ENCODE measurements at places on chromosomes 11 and 22.

DNA sequence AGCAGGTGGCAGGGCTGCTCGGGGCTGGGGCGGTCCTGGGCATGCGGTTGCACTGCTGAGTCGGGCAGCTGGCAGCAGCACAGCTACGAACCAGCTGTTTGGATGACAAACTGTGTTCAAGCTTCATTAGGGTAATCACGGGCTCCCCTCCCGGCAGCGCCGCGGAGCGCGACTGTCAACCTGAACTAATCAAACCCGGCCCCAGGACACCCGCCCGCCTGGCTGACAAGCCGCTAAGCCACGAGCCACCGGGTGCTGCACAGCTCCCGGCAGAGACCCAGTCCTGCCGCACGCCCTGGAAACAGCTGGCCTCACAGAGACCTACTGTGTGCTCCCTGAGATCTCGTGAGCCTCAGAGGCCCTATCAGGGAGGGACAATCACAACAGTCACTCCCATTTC lies 60.6 kb upstream of the TCF20 start:
- peak; percentile 52 for DNase-seq

- DNase-seq = no peak
Measured at GRCh38 chr11:69644071-69644961, 3.4 kb downstream of the CCND1 start.

DNA sequence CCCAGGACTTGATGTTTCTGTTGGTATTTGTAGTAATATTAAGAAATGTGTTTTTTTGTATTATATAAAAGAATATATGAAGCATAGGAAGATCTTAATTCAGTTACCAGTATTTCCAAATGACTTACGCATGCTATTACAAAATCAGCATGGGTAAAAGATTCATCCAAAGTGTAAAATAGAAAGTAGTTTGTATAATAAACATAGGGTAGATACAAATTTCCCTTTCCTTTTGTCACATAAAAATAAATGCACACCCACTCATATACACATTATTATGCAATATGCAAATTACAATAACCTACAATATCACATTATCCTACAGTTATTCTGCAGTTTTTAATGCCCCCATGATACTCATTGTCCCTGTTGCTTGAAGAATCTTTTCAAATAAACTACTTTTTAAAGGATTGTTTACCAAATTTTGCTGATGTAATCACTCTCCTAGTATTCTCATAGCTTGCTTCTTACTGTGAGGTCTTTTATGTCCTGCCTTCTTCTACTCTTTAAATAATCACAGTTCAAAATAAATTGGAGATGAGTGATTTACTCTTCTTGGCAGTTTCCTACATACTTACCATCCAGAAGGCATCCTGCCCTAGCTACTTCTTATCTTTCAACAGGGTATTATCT lies 244.0 kb downstream of the CASP12 start:
- no peak for DNase-seq

DNA sequence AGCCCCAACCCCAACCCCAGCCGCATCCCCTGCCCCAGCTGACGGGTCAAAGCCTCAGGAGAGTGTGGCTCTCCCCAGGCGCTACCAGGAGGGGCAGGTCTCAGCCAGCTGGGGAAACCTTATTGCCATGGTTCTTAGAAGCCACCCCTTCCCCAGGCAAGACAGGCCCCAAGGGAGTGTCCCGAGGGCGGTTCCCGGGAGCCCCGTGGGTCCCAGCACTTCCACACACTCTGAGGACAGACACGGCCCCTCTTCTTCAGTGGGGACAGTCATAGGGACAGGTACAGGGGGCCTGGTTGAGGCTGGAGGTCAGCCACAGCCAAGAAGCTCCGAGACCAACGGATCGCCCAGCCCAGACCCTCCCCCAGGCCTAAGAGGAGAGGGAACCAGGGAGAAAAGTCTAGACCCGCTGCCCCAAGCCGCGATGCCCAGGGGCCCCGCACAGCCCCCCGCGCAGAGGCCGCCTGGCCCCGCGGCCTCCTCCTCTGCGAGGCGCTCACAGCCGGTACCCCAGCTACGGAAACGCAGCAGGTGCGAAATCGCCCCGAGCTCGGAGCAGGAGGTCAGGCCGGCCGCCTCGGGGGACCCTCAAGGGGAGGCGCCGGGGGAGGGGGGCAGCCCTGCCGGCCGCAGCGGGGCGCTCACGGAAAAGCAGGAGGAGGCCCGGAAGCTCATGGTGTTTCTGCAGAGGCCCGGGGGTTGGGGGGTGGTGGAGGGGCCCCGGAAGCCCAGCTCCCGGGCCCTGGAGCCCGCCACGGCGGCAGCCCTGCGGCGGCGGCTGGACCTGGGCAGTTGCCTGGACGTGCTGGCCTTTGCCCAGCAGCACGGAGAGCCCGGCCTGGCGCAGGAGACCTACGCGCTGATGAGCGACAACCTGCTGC lies 2.6 kb downstream of the KLHDC7B start:
- DNase-seq = no peak

DNA sequence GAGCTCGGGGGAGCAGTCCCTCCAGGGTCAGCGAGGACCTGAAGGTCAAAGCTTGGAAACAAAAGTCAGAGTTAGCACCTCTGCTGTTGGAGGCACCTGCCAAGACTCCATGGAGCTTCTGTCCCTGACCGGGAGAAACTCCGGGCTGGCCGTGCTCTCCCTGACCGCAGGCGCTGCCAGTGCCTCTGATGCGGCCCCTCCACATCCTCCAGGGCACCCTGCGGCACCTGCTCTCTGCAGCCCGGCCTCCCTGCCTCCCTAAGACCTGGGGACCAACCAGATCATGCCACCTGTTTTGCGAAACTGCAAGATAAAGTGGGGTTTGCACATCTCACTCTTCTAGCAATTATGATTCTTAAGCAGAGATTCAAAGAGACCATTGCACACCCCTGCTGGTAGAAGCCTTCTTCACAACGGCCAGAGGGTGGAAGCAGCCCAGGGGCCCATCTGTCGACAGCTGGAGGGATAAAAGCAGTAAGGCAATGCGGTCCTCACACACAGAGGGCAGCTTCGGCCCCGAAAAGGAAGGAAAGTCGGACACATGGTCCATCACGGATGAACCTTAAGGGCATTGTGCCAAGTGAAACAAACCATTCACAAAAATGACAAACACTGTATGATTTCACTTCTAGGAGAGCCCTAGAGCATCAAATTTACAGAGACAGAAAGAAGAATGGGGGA lies 477.1 kb downstream of the BRD1 start:
- DNase-seq = no peak

- no peak for DNase-seq
Measured at GRCh38 chr11:76086743-76087635, 119.3 kb downstream of the WNT11 start.

- DNase-seq = peak; percentile 81
Measured at GRCh38 chr11:120334894-120335462, 1.2 kb upstream of the ARHGEF12 start.

DNA sequence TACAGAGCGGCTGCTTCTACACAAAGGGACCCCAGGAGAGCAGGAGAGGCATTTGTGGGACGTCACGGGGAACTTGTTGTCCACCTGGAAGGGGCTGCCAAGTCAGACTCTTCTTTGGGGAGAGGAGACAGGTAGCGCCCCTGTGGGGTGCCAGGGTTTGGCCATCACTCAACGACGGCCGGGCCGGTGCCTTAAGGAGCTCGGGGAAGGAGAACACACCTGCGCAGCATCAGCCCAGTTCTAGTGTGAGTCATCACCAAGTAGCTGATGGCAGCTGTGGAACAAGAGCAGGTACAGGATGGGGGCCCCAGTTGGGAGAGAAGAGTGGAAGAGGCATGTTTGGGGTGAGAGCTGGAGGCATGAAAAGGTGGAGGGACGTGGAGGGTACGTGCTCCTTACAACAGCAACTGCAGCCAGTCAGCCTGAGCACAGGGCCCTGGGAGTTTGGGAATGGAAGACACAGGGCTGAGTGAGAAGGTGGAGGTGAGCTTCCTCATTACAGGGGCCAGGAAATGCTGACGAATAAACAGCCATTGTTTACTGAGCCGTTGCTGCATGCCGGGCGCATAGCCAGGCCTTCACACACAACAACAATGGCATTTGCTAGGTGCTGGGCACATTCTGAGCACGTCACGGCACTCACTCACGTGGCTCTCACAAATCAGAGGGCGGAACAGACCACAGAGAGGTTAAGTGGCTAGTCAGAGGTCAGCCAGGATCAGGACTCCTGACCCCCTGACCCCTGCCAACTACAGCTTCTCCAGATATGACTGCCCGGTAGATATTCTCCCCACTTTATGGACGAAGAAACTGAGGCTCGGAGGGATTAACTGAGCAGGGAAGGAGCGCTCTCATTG lies 29.1 kb upstream of the TP53I11 start:
- DNase-seq = peak; percentile 87

DNA sequence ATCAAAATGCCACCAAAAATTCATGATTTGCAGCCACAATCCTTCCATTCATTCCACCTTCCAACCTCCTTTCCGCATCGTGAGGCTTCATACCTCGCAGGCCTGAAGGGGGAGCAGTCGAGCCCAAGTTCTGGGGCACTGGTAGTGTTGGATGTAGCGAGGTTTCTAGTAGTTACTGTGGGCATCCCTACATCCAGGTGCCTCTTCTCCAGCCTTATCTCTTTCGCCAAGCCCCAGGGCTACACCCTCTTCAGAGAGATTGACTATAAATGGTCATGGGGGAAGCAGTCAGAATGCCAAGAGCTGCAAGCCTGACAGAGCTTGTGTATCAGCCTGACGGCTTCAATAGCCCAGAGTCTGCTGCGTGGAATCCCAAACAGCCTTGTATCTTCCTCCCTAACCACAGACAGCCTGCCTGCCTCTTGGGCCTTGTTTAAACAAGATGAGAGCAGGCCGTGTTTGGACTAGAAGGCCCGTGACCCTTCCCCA lies 28.9 kb downstream of the CLMP start:
- DNase-seq = peak; percentile 6

DNA sequence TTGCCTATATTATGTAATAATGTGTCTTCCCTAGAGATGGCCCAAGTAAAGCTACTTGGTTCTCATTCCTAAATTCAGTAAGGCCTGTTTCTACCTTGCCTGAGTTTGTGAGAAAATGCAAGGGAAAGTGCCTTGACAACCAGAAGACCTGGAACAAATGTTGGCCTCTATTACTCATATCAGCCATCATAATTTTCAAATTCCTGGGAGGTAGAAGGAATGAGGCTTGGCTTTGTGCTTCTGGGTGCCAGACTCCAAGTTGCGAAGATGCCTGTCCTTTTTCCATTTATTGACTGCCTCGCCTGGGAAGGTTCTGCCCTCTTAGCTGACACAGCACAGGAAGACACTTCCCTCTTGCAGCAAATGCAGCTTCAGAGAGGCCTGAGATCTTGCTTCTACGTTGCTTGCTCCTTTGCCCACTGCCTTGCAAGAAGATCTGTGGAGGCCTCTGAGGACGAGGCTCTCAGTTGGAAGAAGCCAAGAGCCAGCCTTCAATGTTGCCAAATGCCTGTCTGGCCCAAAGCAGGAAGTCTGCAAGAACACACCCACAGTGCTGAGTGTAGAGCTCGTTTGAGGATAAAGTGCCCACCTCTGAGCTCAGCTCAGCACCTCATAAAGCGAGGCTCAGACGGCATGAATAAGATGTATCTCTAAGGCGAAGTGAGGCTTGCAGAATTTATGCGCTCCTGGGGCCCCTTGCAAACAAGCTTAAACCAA lies 120.1 kb downstream of the GALNT18 start:
- no peak for DNase-seq

- DNase-seq = no peak
Measured at GRCh38 chr11:60357771-60358170, 20.6 kb upstream of the MS4A7 start.

- DNase-seq = no peak
Measured at GRCh38 chr11:1293619-1294015, 15.8 kb downstream of the TOLLIP start.

Data from NCI-H1105 (cell line).